ENCODE measurements at places on chromosomes 11 and 22. TPM values are rescaled to one million over a fixed set of nuclear protein-coding genes. Genes with fewer than 3 reads are reported as not detected.

GRCh38 chr11:94897330-94897768, 76.0 kb downstream of the CWC15 start:
- no peak overlapping the region for H3K4me3 ChIP-seq
- H3K36me3 ChIP-seq: peaks cover 47% of the 10 kb centered on the region
- peak; percentile 39 for DNase-seq
- no peaks in the 10 kb centered on the region for H3K27me3 ChIP-seq

TBX1 gene
- not detected for total RNA-seq

- H3K36me3 ChIP-seq: no peaks in the 10 kb centered on the region
- no peak overlapping the region for H3K27ac ChIP-seq
- H3K4me1 ChIP-seq: no peaks in the 10 kb centered on the region
These were observed 637.8 kb upstream of the LUZP2 start for GRCh38 chr11:23859087-23859486.

MAP6 gene
- 57.7 TPM for total RNA-seq

- no peak overlapping the region for H3K27ac ChIP-seq
- peaks cover 21% of the 10 kb centered on the region for H3K36me3 ChIP-seq
- H3K4me1 ChIP-seq: no peaks in the 10 kb centered on the region
- DNase-seq: no peak
These were observed 21.9 kb downstream of the SAMM50 start for GRCh38 chr22:43976861-43977795.

GRCh38 chr11:121929581-121929980, 186.4 kb downstream of the BLID start:
- H3K36me3 ChIP-seq: no peaks in the 10 kb centered on the region
- peak; percentile 12 for DNase-seq

OR52H1 gene
- not detected for total RNA-seq

GRCh38 chr11:105219269-105219668, 79.7 kb upstream of the CARD18 start:
- H3K27me3 ChIP-seq: no peaks in the 10 kb centered on the region
- no peak overlapping the region for H3K27ac ChIP-seq
- no peaks in the 10 kb centered on the region for H3K4me1 ChIP-seq

- peak overlapping the region; percentile 9 for H3K27ac ChIP-seq
- no peak overlapping the region for H3K4me3 ChIP-seq
- no peaks in the 10 kb centered on the region for H3K27me3 ChIP-seq
- no peaks in the 10 kb centered on the region for H3K36me3 ChIP-seq
- DNase-seq: no peak
- H3K4me1 ChIP-seq: no peaks in the 10 kb centered on the region
These were observed 143.4 kb downstream of the CRYBB2 start for GRCh38 chr22:25362883-25363240.

- H3K36me3 ChIP-seq: no peaks in the 10 kb centered on the region
- peak; percentile 60 for DNase-seq
- no peak overlapping the region for H3K27ac ChIP-seq
- peaks cover 21% of the 10 kb centered on the region for H3K4me1 ChIP-seq
These were observed 14.3 kb upstream of the FGF19 start for GRCh38 chr11:69718147-69718546.

GRCh38 chr11:2098691-2099515, 40.3 kb downstream of the IGF2 start:
- H3K36me3 ChIP-seq: no peaks in the 10 kb centered on the region
- no peak overlapping the region for H3K27ac ChIP-seq
- no peak overlapping the region for H3K4me3 ChIP-seq
- H3K27me3 ChIP-seq: no peaks in the 10 kb centered on the region
- H3K4me1 ChIP-seq: peaks cover 6% of the 10 kb centered on the region
- no peak for DNase-seq

GRAP2 gene
- total RNA-seq: 0.12 TPM

Measured in neural crest cell (in vitro differentiated cells).